ENCODE measurements at places on chromosomes 12 and 14. TPM values are rescaled to one million over a fixed set of nuclear protein-coding genes. Genes with fewer than 3 reads are reported as not detected.

The SIX6 gene
- not detected for total RNA-seq

The MORN3 gene
- 0.26 TPM for total RNA-seq

The AHNAK2 gene
- not detected for total RNA-seq

The KLRC2 gene
- total RNA-seq, result 1.7 TPM

The GALNT8 gene
- total RNA-seq, result 0.84 TPM

The PLEKHA5 gene
- total RNA-seq, result 3.4 TPM

The GPR135 gene
- total RNA-seq, result 1.8 TPM

The KRT82 gene
- total RNA-seq, result not detected
